Left ventricle myocardium inferior (tissue), 1 donor: ENCODE measurements at places on chromosomes 4 and X.

- DNase-seq: no peak
Measured at GRCh38 chrX:1601768-1602085, 10.3 kb downstream of the AKAP17A start.

GRCh38 chr4:38612646-38613414 is 51.2 kb upstream of the KLF3 start:
- no peak for DNase-seq

GRCh38 chrX:29447867-29448266 is 767.5 kb upstream of the MAGEB2 start:
- no peak for DNase-seq

GRCh38 chr4:8343262-8343966 is 73.9 kb downstream of the HTRA3 start:
- peak; percentile 71 for DNase-seq

DNA sequence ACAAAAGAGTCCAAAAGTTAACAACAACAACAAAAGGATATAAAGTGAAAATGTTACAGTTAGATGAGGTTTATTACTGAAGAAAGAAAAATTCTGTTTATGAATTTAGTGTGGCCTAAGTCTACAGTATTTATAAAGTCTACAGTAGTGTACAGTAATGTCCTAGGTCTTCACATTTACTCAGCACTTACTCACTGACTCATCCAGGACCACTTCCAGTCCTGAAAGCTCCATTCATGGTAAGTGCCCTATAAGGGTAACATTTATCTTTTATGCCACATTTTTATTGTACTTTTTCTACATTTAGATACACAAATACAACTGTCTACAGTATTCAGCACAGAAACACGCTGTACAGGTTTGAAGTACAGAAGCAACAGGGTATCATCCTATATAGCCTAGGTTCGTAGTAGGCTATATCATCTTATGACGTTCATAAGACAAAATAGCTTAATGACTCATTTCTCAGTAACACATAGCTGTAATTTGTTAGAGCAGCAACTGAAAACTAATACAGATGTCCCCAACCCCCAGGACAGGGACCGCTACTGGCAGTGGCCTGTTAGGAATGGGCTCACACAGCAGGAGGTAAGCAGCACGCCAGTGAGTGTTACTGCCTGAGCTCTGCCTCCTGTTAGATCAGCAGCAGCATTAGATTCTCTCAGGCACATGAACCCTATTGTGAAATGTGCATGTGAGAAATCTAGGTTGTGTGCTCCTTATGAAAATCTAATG is 61.3 kb downstream of the CENPC start:
- no peak for DNase-seq
